ENCODE measurements at places on chromosomes 6 and 20. TPM values are rescaled to one million over a fixed set of nuclear protein-coding genes. Genes with fewer than 3 reads are reported as not detected.

The NOX3 gene
- 1.4 TPM for polyA plus RNA-seq

The ISM1 gene
- polyA plus RNA-seq, result 3.6 TPM

- no peak for DNase-seq
Measured at GRCh38 chr6:36758516-36759147, 61.0 kb downstream of the RAB44 start.

DNA sequence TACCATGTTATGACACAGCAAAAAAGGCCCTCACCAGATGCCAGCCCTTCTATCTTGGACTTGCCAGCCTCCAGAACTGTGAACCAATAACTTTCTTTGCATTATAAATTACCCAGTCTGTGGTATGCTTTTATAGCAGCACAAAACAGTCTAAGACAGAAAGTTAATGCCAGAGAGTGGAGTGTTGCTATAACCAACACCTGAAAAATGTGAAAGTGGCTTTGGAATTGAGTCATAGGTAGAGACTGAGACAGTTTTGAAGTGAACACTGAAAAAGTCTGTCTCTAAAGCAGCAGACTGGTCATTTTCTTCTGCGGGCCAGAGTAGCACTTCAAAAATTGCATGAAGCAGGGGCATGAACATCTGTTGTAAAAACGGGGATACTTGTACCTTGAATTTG is 28.0 kb upstream of the ASIP start:
- no peak for DNase-seq

DNA sequence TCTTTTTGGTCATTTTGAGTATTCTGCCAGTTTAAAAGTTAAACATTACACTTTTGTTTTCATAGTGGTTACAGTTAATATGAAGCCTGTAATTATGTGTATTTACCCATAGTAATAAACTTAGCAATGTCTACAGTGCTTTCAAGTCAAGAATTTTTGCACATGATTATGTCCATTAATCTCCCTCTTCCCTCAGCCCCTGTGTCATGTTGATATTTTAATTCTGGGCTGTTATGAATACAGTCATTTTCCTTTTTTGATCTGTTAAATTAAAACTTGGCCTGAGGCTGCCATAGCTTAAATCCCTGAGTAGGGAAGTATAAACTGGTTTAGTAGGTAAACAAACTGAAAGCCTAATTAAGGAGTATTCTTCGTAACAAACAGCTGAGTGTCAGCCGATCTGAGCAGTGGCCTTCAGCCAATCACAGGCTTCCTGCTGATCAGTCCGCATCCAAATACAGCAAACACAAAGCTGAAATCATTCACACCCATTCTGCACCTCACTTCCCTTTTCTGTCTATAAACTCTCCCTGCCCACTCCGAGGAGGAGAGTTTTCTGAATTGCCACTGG is 9.5 kb upstream of the SFT2D1 start:
- no peak for DNase-seq

GRCh38 chr6:38492031-38492430 is 147.7 kb downstream of the BTBD9 start:
- no peak for DNase-seq

GRCh38 chr20:52217689-52218395 is 26.3 kb upstream of the ZFP64 start:
- DNase-seq, result no peak

- DNase-seq, result no peak
Measured at GRCh38 chr6:165129086-165129485, 180.3 kb downstream of the C6orf118 start.

DNA sequence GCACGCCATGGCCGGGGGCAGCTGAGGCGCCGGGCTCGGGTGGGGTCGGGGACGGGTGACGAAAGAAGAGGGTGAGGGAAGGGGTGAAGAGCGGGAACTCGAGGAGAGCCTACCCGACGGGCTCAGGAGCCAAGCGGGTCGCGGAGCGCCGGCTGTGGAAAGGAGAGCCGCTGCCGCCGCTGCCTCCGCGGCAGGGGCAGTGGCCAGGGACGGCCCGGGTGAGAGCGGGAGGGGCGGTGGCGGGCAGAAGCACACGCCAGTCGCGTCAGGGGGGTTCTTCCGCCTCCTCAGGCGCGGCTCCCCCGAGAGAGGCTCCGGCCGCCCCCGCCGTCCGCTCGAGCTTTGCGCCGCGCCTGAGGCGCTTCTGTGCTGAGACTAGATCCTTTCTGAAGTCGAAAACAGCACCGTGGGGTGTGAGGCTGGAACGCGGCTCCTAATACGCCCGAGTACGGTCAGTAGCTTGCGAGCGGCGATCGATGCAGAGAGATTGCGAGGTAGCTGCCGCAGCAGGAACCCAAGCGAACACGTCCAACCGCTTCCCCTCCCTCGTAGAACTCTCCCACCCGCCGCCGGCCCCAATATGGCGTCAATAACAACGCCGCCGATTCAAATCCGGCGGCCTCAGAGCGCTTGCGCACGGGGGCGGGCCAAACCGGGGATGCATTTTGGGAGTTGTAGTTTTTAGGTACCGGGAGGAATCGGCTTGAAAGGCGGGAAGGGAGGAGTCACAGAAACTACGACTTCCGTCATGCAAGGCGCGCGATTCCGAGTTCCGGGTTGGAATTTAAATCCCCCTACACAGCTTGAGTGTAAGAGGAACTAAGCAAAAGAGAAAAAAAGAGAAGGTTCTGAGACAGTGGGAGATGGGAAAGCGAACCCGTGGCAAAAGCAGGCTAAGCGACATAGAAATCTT is at the start of gene AKIRIN2:
AKIRIN2 (minus strand) TSS at position 558 of the 913 bp plus-strand sequence; CDS start at position 9, 549 bp downstream.
- DNase-seq, result peak; percentile 99

GRCh38 chr6:144559865-144560593 is 274.9 kb downstream of the UTRN start:
- DNase-seq, result no peak

- DNase-seq, result no peak
Measured at GRCh38 chr6:119163006-119163405, 84.5 kb upstream of the FAM184A start.

Data from right renal pelvis (tissue), 4 donors.